ENCODE measurements at places on chromosomes 3 and 15.

DNA sequence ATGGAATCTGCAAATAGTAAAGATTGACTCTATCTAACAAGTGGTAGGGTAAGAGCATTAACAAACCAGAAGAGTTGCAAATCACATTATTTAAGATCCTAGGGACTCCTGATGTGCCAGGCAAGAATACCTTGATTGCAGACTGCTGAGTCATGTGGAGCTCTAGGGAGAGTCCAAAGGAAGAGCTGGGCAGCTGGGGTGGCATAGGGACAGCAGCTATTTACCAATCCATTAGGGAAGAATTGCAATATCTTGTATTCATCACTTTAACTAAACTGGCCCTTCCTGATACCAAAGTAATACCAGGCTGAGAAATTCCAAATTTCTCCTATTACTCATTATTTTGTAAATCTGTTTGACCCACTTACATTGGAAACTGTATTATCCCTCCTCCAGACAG lies 52.2 kb upstream of the ACP3 start:
- DNase-seq = no peak

DNA sequence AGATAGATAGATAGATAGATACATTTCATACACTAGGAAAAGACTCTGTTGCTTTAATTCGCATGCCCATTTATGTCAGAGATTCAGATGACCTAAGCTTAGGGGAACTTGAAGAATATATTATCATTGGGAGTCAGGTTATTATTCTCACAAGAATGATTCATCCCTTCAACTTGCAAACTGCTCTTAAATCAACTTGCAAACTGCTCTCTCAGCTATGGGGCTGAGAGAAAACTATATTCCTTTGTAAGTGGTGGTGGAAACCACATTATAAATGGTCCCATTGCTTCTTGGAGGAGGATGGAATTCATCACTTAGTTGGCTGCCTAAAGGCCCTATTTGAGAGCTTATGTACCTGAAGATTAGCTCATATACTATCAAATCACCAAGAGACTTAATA lies 160.9 kb upstream of the STAC start:
- no peak for DNase-seq

DNA sequence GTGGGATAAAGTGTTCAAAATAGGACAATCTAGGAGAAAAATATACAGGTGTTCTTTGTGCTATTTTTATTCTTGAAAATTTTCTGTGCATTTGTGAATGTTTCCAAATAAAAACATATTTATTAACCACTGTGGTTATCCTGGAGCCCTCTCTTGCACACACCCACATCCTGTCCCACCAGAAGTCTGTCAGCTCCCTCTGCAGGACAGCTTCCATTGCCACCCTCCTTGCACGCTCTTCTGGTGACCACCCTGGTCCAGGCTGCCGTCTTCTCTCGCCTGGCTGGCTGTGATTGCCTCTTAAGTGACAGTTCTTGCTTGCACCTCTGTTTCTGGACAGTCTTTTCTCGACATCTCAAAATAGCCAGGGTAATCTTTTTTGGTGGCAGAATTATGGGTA lies 394.0 kb downstream of the LRTM1 start:
- DNase-seq = no peak

DNA sequence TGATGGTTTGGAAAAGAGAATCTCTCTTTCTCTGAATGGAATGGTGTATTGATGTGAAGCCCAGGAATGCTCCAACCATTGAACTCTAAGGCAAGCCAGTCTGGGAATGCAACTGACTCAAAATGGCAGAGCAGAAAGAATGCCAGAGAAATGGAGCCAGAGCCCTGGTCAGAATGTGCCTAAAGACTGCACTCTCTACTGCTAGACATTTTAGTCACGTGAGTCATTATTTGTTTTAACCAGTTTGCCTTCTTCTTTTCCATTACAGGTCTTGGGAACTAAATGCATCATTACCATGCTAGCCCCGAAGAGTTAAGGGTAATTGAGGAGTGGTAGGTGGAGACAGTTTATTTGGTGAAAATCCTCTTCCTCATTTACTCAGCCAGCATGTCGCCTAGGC lies 67.3 kb upstream of the TRIM42 start:
- no peak for DNase-seq

- no peak for DNase-seq
These were observed 19.4 kb downstream of the IDH3A start for GRCh38 chr15:78168608-78169007.

GRCh38 chr3:181839916-181840297 lies 128.2 kb downstream of the SOX2 start:
- DNase-seq = no peak

DNA sequence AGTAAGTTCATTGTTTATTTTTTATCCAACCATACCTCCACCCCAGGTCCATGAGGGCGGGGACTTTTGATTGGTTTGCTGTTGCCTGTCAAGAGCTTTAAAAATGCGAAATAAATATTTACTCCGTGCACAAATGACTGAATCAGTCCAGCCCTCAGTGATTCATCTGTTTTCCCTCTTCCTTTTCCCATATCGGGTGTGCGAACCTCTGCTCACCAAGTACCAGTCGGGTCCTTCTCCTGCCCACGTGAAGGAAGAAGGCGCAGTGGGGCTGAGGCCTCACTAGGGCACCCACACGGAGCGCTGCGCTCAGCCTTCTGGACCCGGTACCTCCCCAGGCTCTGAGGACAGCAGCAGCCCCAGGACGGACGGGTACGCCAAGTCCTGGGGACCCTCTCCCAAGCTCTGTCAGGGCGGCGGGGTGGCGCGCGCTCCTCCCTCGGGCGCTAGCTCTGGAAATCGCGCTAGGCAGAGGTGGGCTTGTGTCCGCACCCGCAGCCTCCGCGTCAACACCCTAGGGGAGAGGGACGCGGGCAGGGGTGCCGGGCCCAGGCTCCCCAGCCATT lies 70.5 kb upstream of the EPHB3 start:
- no peak for DNase-seq

GRCh38 chr15:62782071-62782841 lies 260.3 kb upstream of the TPM1 start:
- DNase-seq = no peak

- no peak for DNase-seq
These were observed 4.0 kb upstream of the GP9 start for GRCh38 chr3:129056451-129057173.

GRCh38 chr15:42474827-42475226 lies 16.1 kb downstream of the ZNF106 start:
- DNase-seq = no peak

- no peak for DNase-seq
These were observed 283.1 kb upstream of the NR2F2 start for GRCh38 chr15:96047255-96047931.

- DNase-seq = no peak
These were observed 95.4 kb downstream of the MYLK start for GRCh38 chr3:123788710-123789109.

- DNase-seq = no peak
These were observed 171.6 kb downstream of the CHDH start for GRCh38 chr3:53674582-53674981.

- no peak for DNase-seq
These were observed 483.5 kb downstream of the GABRG3 start for GRCh38 chr15:27454281-27455075.

All from stimulated activated CD4-positive, alpha-beta T cell treated with anti-CD3 and anti-CD28 coated beads, Interleukin-2, amount 100 ng/mL, for 4 hours (primary cell).